ENCODE measurements at places on chromosomes 2 and 18.
A peak's percentile ranks its signal among the peaks of the same experiment; 100 is the strongest.

GRCh38 chr2:46434851-46435273 is 44.5 kb upstream of the TMEM247 start:
- DNase-seq: no peak

GRCh38 chr2:232872826-232873225 is 2.8 kb downstream of the SNORC start:
- DNase-seq: no peak

GRCh38 chr2:26772064-26773001 is 8.2 kb downstream of the SLC35F6 start:
- peak; percentile 17 for DNase-seq

DNA sequence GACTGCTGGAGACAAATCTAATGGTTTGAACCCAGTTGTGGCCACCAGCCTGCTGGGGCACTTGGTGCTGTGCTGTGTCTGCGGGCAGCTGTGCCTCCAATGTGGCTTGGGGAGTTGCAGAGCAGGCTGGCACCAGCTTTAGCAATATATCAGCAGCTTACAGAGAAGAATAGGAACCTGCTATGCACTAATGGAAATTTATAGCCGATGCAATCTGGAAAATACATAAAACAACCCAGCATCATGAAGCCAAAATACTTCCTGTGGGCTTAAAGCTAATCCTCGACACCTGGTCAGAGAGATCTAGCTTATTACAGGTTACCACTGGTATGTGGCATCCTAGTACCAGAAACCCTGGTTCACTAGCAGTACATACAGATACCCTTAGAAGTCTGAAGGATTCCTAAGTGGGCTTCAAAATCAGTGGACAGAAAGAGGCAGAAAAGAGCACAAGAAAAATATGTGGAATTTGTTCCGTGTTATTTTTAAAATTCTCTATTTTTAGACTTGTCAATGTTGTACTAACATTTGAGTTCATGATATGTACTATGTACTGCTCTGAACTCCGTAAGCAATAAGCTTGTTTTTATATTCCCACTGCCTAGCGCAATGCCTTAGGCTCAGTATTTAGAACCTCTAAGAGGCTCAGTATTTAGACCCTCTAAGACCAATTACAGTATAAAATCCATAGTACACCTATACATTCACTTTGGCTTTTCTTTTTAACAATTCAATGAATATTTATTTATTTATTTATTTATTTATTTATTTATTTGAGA is 194.7 kb downstream of the UXS1 start:
- DNase-seq: no peak

DNA sequence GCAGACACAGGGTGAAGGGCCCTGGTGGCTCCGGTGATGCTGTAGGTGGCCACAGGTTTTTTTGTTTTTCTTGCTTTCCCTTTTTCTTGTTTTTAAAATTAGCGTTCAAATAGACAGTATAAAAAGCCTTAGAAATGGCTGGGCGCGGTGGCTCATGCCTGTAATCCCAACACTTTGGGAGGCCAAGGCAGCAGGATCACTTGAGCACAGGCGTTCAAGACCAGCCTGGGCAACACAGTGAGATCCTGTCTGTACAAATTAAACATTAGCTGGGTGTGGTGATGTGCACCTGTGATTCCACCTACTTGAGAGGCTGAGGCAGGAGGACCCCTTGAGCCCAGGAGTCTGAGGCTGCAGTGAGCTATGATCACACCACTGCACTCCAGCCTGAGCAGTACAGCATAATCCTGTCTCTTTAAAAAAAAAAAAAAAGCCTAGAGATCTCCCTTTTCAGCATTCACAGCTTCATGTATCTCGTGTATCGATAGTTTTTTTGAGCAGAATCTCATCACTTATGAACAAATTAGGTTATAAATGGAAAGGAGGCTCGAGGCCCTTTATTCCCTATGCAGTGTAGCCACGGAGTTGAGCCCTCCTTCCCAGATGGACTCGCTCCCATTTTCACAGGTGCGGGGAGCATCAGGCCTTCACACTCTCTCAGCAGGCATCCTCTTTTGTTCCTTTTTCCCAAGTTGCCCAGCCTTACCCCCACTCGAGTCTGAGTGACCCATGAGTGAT is 50.8 kb downstream of the EMILIN2 start:
- no peak for DNase-seq

GRCh38 chr2:227921648-227922047 is 50.2 kb downstream of the DAW1 start:
- DNase-seq: no peak

GRCh38 chr2:154375579-154375931 is 322.9 kb upstream of the KCNJ3 start:
- peak; percentile 54 for DNase-seq

DNA sequence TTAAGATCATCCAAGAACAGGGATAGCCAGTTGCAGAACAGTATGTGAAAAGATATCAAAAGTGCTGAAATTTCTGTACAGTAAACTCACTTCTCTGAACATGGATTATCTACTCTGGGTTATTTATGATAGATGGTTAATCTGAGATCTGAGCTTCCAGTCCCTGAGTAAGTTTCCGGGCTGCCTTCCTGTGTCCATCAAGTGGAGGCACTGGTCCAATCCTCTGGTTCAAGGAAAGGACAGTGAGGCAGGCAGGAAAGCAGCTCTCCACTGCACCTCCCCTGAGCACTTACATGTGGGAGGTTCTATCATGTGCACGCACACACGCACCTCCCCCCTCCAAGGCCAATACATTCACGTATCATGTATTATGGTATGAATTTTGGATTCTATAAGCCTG is 32.5 kb downstream of the GPR45 start:
- DNase-seq: no peak

DNA sequence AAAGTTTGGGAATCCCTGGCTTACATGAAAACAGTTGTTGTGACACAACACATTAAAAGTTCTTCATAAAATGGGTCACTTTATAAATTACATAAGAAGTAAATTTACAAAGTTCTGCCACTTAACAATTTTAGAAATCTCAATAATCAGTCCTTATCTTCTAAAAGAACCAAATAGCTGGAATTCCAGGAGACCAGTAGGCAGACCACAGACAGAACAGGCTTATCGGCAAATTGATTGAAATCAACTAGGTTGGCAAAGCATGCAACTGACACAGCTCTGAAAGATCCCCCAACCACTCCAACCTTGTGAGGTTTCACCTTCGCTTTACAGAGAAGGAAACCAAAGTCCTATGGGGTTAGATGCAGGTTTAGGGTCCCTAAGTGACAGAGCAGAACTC is 103.0 kb downstream of the DNER start:
- DNase-seq: no peak

DNA sequence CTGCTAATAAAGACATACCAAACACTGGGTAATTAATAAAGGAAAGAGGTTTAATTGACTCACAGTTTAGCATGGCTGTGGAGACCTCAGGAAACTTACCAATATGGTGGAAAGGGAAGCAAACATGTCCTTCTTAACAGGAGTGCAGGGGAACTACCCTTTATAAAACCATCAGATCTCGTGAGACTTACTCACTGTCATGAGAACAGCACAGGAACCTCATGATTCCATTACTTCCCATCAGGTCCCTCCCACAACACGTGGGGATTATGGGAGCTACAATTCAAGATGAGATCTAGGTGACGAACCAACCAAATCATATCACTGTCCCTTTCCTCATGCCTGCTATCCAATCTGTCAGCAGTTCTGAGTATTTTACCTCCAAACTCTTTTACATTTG is 586.7 kb downstream of the TDRD15 start:
- DNase-seq: no peak

DNA sequence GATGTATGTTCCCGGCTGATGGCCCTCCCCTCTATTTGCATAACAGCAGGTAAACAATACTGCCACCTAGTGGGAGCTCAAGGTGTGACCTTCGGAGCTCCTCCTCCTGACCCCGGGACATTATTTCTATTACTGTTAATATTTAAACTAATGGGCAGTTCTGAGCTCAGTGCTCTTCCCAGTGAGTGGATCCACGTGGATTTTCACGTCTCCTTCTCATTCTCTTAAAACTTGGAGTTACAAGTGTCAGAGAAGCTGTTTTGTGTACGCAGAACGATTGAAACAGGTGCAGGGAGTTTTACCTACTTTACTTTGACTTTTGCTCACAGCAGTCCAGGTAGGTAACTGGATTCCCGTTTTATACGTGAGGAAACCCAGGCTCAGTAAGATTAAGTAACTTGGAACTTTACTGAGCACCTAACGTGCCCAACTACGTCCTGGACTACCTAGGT is 127.3 kb downstream of the PRKCE start:
- peak; percentile 69 for DNase-seq

DNA sequence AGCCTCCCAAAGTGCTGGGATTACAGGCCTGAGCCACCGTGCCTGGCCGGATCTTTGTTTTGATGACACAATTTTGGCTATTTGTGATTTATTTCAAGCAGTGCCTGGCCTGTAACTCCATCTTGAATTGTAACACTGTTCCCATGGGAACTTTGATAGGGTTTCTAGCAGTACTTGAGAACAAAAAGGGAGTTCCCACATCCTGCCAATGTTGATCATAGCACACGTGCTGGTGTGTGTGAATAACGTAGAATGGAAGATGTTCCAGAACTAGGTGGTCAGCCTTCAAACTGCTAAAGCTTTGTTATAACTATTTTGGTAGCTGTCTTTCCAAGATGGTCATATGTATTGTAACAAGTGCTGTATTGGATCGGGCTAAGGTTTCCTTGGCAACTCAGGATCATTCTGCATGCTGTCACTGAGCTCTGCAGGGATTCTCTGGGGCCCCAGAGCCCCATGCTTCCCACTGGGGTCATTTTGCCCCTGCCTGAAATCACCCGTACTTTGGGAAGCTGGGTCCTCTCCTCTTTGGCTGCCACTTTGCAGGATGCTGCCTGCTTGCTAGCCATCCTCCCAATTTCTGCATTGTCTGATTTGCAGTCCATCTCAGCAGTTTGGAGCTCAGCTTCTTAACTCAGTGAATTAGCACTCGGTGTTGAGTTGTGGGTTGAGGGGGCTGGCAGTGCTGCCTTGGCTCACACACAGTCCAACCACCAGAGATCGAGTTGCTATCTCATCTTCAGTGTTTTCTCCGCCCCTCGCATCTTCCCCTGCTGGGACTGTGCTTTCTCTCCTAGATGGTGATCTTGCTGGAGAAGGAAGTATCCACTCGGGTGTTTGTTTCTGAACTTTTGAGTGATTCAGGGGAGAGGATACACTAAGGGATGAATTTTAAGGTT is 26.8 kb downstream of the SH3RF3 start:
- DNase-seq: no peak

DNA sequence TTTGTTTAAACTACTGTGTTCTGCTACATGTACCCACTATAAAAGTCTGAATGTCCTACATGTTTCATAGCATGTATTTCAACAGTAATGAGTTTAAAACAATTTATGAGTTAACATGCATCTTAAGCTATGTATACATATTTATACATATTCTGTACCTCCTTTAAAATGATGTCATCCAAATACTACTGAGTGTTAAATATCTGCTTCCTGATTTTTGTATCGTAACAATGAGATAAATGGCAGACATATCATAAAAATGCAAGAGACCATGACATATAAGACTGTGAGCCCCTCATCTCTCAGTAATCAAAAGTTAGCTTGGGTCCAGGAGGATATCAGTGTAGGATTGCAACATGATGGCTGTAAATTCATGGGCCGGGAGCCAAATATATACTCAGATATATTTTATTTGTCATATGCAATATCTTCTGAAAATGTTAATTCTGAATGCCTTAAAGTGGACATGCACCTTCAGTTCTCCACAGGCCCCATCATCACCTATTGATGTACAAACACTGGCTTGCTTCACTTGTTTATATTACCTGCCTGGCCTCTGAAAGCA is 3.6 kb downstream of the COL5A2 start:
- no peak for DNase-seq

DNA sequence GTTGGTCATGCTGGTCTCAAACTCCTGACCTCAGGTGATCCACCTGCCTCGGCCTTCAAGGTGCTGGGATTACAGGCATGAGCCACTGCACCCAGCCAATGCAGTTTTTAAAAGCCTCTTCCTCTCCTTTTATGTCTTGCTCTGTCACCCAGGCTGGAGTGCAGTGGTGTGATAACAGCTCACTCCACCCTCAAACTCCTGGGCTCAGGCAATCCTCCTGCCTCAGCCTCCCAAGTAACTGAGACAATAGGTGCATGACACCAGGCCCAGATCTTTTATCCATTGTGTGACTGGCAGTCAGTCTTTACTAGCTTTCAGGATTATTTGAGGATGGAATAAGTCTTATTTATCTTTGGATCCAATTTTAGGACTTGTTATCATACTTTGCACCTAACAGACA is 13.2 kb downstream of the KCTD18 start:
- DNase-seq: no peak

- DNase-seq: no peak
Observed at GRCh38 chr2:8722986-8723385, 41.1 kb downstream of the ID2 start.

- no peak for DNase-seq
Observed at GRCh38 chr18:74961596-74961995, 247.3 kb downstream of the PTGR3 start.

DNA sequence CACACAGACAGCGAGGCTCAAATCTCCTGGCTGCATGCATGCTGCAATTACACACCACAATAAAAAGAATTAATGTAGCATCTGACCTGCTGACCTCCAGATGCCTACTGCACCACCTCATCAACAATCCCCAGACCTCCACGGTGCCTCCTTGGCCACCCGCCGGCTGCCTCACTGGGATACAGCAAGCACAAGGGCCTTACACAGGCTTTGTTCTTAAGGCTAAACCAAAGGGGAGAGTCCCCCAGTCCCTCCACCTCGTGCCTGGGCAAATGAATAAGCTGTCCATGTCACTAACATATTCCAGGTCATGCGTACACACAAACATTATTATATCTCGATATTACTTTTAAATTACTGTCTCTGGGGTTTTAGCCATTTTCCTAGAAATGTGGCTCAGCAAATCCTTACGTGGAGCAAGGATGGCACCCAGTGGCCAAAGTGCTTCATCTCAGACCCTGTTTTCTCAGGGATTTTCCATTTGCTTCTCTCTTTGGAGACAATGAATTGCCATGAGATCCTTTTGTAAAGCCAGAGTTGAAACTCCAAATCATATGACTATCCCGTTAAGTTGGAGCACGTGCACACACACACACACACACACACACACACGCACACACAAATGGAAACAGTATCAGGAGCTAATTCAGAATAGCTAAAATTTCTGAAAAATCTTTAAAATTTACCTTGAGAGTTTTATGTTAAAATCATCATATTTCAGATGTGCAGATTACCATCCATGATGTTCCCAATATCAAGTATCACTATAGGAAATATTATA is 313.8 kb downstream of the PDE11A start:
- peak; percentile 54 for DNase-seq

- DNase-seq: no peak
Observed at GRCh38 chr2:30453498-30453897, 6.5 kb downstream of the LCLAT1 start.

DNA sequence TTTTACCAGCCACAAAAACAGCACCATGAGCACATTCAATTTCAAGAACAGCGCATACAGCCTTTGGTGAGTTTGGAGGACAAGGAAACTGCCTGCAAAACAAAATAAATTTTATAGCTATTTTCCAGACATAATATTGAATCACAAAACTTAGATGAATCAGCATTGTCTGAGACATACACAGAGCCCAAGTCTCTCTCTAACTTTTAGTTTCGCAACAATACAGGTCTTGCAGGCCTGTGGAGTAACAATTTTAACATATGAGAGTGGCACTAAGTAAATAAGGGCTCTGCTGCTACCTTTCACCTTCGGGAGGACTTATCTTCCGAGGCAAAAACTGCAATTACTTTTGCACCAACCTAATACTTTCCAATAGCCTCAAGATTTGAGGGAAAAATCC is 56.1 kb upstream of the PEX13 start:
- no peak for DNase-seq

- no peak for DNase-seq
Observed at GRCh38 chr2:71937396-71937795, 210.3 kb downstream of the CYP26B1 start.

GRCh38 chr2:59353306-59353921 is 1112.3 kb upstream of the FANCL start:
- DNase-seq: no peak

Data from NCI-H2081 (cell line).